ENCODE measurements at places on chromosomes 11 and 22.

DNA sequence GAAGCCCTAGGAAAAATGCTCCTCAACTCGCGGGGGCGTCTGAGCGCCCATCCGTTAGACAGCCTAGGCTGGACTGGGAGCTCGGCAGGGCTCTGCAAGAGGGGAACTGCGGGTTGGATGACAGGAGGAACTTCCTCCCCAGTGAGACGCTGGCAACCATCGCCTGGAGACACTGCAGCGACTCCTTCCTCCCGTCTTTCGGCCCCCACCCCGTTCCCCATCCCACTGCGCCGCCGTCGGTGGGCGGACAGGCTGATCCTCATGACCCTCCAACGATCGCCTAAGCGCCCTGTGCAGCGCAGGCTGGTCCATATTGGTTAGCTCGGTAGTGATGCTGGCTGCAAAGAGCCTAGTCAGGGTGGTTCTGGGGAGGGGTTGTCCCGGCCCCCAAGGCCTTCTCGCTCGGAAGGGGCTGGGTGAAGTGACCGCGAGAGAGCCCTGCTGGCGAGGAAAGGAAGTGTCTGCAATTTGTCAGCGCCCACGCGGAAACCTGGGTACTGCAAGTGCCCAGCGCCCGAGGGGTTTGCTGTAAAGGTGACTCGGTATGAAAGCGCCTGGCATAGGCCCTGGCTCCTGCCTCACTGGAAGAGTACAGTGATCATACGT, 638 bp downstream of the NRGN start:
- no peak for DNase-seq

GRCh38 chr11:17638311-17638710, 81.1 kb upstream of the MYOD1 start:
- DNase-seq: no peak

DNA sequence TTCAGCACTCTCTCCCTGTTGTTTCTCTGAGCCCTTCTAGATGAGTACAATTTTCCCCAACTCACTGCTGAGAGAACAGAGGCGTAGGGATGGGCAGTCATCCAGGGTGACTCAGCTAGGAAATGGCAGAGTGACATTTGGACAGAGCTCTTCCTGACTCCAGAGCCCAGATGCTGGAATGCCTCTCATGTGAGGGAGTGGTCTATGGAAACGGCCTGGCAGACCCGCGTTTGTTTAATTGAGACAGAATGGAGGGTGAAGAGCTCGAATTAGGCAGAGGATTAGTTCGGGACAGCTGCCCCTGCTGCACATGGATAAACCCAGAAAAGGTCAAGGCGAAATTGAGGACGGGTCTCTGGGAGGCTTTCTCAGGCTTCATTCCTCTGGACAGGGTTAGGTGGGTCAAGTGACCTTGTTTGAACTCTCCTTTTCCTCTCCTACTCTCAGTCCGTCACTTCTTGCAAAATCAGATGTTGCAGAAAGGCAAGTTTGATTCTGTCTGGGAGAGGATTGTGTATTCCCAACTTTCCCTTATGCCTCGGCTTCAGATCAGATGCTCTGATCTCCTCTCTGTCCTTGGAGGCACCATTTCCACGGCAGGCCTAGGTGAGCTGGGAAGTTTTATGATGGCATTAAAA, 7.6 kb upstream of the LMO2 start:
- no peak for DNase-seq

- no peak for DNase-seq
Measured at GRCh38 chr11:65883058-65883761, 3.6 kb downstream of the CTSW start.

DNA sequence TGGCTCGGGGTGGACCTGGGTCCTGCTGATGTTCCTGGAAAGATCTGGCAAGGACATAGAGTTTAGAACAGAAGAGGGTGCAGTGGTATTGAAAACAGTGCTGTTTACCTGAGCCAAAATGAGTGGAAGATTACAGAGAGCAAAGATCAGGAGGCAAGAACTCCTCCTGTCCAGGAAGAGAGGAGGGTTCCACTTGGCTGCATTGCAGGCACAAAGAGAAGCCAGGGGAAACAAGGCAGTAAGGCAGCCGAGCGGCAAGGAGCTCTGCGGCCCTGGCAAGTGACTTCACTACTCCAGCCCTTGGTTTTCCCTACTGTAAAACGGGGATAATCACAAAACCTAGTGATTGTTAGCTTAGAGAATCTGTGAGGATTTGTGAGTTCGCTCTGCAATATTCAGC, 3.7 kb upstream of the PACSIN2 start:
- no peak for DNase-seq

GRCh38 chr11:45805305-45806071, 539 bp downstream of the SLC35C1 start:
- no peak for DNase-seq

GRCh38 chr11:76085270-76085669, 121.0 kb downstream of the WNT11 start:
- DNase-seq: no peak

- no peak for DNase-seq
Measured at GRCh38 chr22:37639070-37639760, at the start of gene SH3BP1. TSS of gene SH3BP1 (plus strand) at chr22:37639669. CDS start at chr22:37639788, 119 bp downstream.

DNA sequence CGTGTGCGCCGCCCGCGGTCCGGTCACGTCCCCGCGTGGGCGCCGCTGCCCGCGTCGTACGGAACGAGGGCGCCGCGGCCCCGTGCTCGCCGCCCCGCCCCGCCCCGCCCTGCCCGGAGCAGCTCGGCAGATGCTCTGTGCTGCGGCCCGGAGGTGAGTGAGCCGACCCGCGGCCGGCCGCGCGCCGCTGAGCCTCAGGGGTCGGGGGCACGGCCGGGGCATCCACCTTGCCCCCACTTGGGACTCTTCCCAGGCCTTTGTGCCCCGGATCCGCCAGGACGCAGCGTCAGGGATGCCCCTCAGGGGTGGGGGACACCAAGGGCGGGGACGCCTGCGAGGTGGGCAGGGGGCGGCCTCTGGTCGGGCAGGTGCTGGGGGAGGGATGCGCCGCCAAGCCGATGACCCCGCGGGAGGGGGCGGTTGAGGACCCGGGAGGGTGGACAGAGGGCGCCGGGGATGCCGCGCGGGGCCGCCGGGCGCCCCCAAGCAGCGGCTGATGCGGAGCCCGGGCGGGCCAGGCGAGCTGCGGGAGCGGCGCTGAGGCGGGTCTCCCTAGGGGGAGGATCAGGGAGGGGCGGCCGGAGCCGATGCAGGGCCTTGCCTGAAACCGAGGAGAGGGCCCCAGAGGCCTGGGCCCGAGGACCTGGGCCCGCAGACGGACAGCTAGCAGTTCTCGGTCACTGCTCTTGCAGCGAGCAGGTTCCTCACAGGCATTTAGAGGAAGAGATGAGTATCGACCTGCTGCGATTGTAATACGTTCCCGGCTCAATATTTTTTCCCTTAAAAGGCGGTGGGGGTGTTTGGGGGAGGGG, at the start of gene GNAZ:
Gene GNAZ, plus strand, starts transcription at position 102 of the 812 bp plus-strand sequence. CDS start 25,177 bp downstream, outside the sequence.
- no peak for DNase-seq

Data from stimulated activated CD8-positive, alpha-beta memory T cell treated with anti-CD3 and anti-CD28 coated beads, Interleukin-4, amount 100 ng/mL, for 1 hour (primary cell).